ENCODE measurements at places on chromosomes 4 and X.

DNA sequence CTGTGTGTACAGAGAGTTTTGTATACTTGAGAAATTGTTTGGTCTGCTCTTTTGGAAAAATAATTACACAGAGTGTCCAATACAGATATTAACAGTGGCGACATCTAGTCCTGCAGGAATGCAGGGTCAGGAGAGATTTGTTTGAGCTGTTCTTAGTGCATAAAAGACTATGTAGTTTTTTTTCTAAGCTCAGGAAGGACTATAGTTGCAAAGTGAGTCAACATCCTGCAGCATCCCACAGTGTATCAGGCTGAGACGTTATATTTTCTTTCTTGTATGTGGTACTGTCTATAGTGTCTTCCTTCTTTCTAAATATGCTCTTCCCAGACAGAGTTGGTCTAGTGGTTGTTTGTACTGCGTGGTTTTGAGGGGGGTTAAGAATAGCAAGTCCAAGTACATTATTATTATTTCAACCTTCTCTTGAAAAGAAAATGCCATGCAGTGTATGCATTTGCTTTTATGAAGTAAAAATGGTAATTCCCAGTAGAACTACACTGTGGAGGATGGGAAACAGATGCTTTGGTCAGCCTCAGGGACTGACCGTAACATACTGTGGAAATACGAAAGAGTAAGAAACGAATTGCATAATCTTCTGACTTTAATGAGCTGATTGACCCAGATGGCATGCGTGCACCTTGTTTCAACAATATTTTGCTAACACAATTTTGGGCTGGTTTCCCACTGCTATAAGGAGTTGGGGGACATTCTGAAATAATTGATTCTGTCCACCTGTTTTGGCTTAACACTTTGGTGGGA, 67.4 kb downstream of the DMP1 start:
- no peak for DNase-seq

GRCh38 chr4:66572949-66573348, 902.7 kb upstream of the EPHA5 start:
- no peak for DNase-seq

- no peak for DNase-seq
Measured at GRCh38 chrX:155215443-155216178, 649 bp upstream of the VBP1 start.

- DNase-seq, result no peak
Measured at GRCh38 chr4:39541987-39542610, 14.9 kb upstream of the UGDH start.

Measured in stimulated activated CD4-positive, alpha-beta T cell treated with anti-CD3 and anti-CD28 coated beads, Interleukin-12 subunit alpha, Interleukin-12 subunit beta, amount 100 ng/mL, for 48 hours (primary cell).